Stimulated activated CD8-positive, alpha-beta memory T cell treated with anti-CD3 and anti-CD28 coated beads, Interleukin-4, amount 100 ng/mL, for 4 hours (primary cell): ENCODE measurements at places on chromosomes 4 and X.

- no peak for DNase-seq
Measured at GRCh38 chr4:32790803-32791202, 2070.6 kb downstream of the PCDH7 start.

DNA sequence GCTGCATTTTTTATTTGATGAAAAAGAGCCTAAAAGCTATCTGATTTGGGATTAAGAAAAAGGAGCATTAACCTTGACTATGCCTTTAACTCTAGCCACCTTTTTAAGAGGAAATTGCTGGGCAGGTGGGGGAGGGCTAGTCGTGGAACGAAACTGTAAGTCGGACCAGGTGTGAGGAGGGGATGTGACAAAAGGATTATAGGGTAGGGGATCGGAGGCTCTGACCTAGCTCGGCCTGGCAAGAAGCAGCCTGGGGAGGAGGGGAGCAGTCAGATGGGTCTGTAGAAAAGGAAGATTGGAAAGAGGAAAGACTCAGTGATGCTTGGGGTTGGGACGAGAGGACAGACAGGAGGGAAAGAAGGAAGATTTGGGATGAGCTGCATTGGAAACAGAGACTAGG lies 21.1 kb upstream of the SPCS3 start:
- DNase-seq = no peak

- DNase-seq = no peak
Measured at GRCh38 chr4:26746802-26747213, 113.8 kb upstream of the STIM2 start.

GRCh38 chrX:20067709-20068561 lies 48.8 kb downstream of the MAP7D2 start:
- no peak for DNase-seq

DNA sequence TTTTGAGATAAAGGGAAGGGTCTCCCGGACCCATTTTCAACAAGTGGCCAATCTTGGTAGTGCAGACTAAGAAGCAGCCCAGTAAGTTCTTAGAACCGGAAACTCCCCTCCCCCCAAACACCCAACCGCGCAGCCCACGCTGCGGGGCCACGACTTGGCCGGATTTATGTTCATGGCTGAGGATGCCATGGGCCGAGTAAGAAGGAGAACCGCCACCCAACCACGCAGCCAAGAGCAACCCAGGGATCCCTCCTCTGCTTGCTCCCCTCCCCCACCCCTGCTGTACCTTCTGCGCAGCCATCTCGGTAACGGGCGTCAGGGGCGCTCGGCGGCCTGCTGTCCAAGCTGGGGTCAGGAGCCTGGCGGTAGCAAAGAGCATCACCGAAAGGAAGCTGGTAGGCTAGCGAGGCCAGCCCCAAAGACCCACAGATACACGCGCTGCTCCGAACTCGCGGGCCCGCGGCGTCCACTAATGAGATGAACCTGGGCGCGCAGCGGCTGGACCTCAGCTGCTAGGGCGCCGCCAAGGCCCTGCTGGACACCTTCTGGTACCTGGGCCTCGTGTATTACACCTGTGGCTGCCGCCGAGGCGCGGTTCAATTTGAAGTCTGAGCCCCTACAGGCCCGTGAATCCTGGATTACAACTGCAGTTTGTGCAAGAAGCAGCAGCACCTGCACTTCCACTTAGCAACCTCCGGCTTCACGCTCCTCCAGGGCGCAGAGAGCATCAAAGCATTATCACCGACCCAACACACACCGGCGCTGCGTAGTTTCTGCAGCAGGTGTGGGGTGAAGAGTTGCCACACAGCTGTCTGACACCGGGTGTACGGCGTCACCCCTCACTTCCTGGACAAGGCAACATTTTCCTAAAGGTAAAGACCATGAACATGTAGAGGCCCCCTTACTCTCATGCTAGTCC lies 63.4 kb downstream of the NUDT10 start:
- no peak for DNase-seq

- no peak for DNase-seq
Measured at GRCh38 chr4:67575232-67576058, 16.9 kb downstream of the STAP1 start.

DNA sequence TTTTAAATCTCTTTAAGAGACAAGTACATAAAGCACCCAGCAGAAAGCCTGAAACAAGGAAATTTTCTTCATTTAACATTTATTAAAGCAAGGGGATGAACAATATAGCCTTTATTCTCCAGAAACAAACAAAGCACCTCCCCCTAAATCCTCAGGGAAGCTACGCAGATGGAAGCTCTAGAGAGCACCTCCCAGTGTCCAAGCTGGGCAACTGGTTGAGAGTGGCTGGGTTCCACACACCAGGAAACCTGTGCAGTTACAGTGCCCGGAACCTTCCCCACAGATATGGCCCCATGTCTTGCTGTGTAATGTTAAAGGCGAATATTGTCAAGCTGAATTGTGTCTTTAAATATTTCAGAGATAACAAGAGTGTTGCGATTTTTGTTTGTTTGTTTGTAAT lies 8.9 kb upstream of the TRIML1 start:
- no peak for DNase-seq
